ENCODE measurements at places on chromosomes 7 and 10.

GRCh38 chr10:128475686-128476367 lies 349.6 kb upstream of the MKI67 start:
- DNase-seq = no peak

DNA sequence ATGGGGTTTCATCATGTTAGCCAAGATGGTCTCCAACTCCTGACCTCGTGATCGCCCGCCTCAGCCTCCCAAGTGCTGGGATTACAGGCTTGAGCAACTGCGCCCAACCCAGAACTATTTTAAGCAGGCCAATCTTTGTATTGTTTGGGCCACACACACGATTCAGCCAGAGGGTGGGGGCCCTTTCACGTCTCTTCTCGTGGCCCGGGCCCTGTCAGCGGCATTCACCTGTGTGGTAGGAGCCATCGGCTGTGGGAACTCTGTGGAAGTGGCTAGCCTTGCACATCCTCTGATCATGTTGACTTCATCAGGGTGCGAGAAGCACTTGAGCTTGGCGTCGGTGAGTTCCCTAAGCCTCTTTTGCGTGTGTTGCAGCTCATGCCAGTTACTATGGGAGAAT lies 16.9 kb downstream of the SUN1 start:
- DNase-seq = no peak

DNA sequence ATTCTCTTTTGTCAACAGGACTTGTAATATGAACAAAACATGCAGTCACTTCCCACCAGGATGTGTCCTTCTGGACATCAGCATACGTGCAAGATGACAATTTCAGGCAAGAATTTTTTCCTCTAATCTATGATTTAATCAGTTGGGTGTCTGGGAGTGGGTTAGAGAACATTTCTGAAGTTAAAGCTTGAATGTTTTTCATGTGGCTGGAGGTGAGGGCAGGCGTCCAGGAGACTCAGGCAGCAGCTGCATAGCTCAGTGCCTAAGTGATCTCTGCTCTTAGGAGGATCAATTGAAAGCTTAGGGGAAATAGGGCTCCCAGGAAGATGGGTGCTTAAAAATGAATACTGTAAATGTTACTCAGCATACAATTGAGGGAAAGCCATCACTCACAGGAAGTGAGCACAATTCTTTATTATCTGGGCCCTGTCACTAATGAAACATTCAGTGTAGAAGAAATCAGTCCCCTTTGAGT lies 457.6 kb upstream of the KLF6 start:
- DNase-seq = no peak

- no peak for DNase-seq
These were observed 180.5 kb downstream of the MAGI2 start for GRCh38 chr7:79272938-79273337.

DNA sequence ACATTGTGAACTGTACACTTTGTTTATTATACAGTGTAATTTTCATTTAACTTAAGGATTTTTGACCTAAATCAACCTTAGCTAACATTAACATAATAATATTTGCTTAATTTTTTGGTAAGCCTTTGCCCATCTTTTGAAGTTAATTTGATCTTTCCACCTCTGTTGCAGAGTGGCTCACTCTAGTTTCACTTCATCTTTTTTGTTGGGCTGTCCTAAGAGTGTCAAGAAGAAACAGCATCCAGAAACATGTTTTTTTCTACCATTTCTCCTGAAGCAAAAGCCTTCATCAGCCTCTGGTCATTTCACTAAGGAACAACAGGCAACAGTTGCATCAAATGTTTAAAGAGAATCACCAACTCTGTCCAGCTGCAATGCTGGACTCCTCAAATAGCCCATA lies 824.7 kb downstream of the REEP3 start:
- DNase-seq = no peak

DNA sequence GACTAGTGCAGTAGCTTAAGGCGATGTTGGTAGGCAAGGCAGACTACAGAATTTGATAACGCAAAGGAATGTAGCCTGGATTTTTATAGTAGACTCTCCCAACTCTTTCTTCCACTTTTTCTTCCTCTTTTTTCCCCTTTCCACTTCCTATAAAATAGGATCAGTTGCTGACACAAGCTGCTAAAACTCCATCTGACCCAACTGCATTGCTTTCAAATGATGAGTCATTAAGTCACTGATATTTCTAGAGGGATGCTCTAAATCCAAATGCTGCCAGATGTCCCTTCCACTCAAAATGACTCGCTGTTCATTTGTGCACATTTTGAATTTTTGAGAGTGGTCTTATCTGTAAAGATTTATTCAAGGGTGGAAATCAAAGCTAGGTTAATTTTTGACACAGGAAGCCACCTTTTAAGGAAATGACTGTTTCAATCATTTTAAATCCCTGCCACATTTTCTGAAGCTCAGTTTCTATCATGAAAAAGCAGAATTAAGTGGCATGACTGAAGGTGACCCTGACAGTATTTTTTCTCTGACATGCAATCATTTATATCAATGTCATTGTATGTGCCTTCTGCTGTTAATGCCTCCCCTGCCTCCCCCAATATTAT lies 25.8 kb upstream of the SFMBT2 start:
- DNase-seq = no peak

DNA sequence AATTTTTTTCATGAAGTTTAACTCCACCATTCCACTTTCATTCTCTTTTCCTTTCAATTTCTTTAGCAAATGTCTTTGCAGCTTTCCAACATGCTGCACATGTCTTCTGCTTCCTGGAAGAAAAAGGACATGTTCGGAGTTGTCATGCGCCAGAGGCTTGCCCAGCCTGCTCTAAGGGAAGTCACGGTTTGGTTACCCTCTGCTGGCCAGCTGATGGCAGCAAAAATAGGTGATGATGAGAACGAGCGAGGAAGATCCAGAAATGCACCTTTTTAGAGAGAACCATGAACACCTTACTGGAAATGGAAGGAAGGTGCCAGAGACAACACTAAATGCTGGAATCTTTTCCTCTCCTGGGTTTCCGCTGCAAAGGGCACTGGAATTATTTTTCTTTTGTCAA lies 4.9 kb upstream of the ZSCAN21 start:
- DNase-seq = no peak

DNA sequence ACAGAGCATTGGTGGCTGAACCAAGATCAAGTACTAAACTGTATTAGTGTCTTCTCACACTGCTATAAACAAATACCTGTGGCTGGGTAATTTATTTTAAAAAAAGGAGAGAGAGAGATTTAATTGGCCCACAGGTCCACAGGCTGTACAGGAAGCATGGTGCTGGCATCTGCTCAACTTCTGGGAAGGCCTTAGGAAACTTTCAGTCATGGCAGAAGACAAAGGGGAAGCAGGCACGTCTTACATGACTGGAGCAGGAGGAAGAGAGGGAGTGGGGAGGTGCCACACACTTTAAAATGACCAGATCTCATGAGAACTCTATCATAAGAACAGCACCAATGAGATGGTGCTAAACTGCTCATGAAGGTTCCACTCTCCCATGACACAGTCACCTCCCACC lies 95.2 kb upstream of the JCAD start:
- DNase-seq = no peak

DNA sequence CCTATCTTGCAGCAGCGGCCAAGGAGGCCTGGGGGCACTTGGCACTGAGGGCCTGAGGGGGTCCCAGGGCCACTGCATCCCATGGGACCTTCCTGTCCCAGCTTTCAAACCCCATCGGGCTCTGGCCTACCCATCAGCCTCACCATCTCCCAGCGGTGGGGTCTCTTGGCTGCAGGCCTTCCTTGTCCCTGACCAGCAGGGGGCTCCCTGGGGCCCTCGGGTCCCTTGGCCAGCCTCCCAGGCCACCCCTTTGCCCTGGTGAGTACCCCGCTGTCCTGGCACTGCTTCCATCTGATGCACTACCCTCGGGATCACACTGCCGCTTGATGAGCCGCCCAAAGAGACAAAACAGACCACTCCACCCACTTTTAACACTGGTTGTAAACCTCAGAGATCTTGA lies 43.5 kb downstream of the YKT6 start:
- no peak for DNase-seq

DNA sequence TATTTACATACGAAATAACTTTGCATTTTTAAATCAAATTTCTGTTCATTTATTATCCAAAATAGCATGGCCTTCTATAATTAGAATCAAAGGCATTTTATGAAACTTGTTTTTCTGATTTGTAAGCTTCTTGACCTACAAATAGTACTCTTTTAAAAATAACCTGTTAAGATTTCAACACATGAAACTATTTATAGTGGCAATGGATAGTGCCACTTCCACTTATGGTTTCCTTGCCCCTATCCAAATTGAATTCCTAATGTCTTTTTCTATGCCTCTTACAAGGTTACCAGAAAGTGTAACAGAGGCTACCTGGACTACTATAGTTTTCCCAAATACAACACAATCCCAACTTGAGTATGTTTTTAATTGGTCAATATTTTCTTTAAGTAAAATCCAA lies 263.5 kb downstream of the SEMA3D start:
- no peak for DNase-seq

DNA sequence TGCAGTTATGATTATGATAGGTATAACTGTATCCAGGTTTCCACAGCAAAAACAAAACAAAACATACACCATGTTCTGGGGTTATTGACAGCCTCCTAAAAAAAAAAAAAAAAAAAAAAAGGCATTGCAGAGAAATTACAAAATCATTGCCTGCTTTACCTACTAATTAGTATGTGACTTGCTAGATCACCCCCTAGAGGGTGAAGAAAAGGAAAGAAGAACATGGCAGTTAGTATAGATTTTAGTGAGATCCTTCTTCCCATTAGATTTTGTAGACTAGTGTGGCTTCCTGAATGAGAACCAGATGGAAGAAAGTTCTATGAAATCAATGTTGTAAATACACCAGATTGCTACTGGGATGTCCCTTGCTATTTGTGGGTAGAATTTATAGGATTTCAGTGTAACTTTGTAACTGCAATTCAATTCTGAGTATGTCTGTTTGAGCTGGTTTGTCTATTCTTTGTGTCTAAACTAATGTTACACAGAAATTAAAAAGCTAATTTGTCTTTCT lies 24.0 kb upstream of the AGBL3 start:
- DNase-seq = no peak

GRCh38 chr7:38893061-38893460 lies 15.9 kb downstream of the VPS41 start:
- DNase-seq = no peak

DNA sequence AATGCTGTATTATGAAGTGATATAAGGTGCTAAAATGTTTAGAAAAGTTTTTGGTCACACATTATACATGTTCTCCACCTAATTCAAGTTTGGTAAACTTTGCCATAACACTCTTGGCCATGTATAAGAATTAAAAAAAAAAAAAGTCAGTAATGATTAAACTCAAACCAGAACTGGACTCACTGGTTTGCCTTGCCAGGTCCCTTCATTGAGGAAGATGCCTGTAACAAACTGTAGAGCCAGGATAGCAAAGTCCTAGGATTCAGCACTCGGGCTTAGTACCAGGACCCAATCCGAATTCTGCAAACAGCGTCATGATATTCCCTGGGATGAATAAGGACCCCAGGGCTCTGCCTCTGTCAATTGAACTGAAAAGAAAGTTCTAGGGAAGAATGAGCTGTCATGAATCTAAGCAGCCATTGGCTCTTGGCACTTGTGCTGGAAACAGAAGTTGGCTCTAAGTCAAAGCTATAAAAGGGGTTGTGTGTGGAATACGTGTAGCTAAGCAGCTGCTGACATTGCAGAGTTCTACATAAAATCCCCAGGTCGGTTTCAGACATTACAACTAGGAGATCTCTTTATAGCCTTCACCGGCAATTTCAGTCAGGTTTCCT lies 216.9 kb downstream of the C7orf25 start:
- no peak for DNase-seq

- DNase-seq = no peak
These were observed 439.6 kb downstream of the TNS3 start for GRCh38 chr7:47142169-47142866.

GRCh38 chr7:116210345-116211005 lies at the start of gene TES:
Gene TES (plus strand): TSS chr7:116210539. CDS start chr7:116210708, 169 bp downstream.
- DNase-seq = no peak

- DNase-seq = no peak
These were observed 5.0 kb downstream of the ADAM8 start for GRCh38 chr10:133271521-133272300.

DNA sequence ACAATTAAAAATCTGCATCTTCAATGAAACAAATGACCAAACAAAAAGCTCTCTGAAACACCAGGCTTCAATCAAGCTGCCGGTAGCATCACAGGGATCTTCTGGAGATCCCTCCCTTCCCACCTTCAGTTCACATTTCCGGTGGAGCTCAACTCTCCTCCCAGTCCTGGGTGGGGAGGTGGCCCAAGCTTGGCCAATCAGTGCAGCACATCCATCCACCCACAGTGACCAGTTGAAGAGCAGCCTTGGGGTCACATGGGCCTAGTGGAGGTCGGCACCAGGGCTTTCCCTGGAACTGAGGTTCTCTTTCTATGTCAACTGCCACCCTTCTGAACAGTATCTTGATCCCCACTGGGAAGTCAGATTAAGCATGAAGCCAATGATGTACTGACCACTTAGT lies 620.1 kb upstream of the MGMT start:
- DNase-seq = no peak

DNA sequence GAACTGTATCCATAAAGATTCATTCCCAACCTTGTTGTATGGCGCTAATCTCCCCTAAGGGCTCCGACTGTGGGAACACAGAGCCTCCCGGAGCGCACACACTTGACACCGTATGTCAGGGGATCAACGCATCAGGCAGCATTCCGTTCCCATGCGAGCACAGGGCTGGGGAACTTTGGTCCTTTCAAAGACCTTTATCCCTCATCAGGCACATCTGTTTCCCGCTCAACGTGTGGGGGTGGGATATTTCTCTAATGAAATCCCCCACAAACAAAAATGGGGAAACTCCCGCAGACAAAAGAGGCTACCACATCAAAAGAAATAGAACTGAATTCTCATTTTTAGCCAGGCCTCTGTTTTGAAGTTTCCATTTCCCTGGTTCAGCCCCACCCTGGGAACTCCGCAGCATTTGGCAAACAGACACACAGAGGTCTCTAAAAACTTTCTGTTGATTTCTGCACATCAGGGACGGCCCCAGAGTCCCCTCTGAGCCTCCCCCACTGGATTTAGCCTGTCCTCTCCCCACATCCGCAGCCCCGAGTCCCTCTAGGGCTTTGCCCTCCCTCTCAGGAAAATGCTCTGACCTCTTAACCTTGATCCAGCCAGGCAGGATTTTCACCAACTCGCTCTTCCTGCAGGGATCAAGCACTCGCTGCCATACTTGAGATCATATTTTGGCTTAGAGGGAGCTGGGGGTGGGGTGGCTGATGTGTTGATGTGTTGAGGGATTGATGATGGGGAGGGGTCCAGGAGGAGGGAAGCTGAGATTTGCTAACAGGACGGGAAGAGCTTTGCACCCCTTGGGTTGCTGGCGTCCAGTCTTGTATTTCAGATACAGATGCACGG lies 6.6 kb downstream of the CPA5 start:
- DNase-seq = no peak

DNA sequence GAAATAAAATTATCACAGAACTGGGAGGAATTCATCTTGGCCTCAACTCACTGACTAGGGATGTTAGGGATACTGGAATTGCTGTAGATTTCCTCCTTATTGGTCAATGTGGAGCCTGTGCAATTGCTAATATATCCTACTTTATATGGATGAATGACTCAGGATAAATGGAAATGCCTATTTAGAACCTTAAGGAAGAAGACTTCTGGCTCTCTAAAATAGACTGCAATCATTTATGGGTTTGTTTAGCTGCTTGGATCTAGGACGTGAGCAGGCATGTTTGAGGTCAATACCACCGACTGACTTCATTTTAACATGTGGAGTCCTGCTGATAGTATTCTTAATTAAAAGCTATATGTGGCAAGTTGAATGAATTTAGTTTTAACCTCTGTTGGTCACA lies 1040.1 kb upstream of the LRRN3 start:
- no peak for DNase-seq

GRCh38 chr10:61883371-61884025 lies 18.0 kb upstream of the ARID5B start:
- no peak for DNase-seq

All from right renal pelvis (tissue), 4 donors.